Hematopoietic multipotent progenitor cell treated with erythropoietin and hydrocortisone succinate and interleukin-3 and kit ligand, for 6 days (in vitro differentiated cells): ENCODE measurements at places on chromosomes 7 and 10.

DNA sequence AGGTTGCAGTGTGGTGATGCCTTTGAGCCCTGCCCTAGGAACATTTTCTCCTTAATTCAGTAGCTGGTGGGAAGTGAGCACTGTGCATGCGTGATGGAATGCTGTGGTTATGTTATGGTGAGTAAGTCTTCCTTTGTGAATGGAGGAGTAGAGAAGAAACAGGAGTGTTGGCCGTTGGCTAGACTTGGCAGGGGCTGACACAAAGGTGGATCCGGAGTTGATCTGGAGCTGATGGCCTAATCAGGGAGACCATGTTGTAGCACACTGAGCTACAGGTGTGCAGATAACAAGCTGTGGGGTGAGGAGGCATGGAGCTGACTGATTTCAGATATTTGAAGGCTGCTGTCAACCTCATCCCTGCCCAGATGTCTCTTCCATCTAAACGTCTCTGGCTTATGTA, 122.3 kb downstream of the CNNM2 start:
- DNase-seq: peak; percentile 35

- DNase-seq: no peak
Observed at GRCh38 chr10:14296065-14296709, 34.5 kb downstream of the FRMD4A start.

GRCh38 chr7:54060643-54061042, 481.5 kb upstream of the VSTM2A start:
- no peak for DNase-seq

- DNase-seq: no peak
Observed at GRCh38 chr10:102743078-102743587, 615 bp upstream of the WBP1L start.

DNA sequence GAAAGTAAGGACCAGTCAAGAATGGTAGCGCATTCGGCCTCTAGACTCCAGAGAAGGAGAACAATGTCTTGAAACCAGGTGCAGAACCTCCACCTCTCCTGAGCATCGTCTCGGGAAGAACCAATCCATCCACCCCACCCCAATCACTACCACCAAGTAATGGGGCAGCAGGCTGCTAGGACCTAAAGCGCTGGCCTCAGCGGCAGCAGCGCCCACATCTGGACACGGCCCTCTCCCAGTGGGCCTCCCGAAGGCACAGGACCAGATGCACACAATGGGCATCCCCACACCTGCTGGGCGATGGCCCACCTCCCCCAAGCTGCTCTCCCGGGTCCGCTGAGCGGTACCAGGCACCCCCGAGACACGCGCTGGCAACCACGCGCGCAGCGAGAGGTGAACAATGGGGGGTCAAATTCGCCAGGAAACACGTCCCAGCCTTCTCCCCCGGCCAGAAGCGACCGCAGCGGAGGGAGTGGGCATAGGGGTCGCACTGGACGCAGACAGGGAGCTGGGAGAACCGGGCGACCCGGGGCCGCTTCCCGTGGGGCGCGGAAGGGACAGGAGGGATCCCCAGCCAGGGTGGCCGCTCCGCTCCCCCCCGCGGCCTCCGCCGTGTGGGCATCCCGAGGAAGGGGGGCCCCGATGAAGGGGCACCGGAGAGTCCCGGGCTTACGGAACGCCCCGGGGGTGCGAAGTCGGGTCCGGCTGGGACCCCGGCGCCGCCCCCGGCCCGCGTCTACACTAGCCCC, 506 bp downstream of the CTTNBP2 start:
- DNase-seq: peak; percentile 40
